ENCODE measurements at places on chromosomes 16 and 17.

DNA sequence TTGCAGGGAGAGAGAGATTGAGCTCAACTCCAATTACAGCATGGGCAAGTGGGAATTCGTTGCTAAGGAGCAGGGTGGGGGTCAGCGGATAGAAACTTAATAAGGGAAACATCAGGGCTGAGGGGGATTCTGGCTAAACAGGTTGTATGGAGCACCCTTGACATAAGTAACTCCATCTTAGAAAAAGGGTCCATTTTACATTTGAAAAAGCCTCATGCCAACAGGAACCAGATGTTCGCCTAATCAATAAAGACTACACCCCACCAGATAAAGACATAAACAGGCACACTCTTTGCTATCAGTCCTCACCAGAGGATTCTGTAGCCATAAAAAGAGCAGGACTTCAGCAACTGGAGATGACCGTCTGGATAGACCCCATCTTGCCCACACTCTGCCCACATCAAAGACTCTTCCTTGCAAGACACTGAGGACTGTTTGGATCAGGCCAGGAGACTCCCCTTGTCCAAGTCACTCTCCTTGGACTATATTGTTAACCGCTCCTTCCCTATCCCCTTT lies 1.6 kb upstream of the LRRC75A start:
- DNase-seq = no peak

- DNase-seq = no peak
These were observed 59.3 kb downstream of the PRKCB start for GRCh38 chr16:23895052-23895451.

DNA sequence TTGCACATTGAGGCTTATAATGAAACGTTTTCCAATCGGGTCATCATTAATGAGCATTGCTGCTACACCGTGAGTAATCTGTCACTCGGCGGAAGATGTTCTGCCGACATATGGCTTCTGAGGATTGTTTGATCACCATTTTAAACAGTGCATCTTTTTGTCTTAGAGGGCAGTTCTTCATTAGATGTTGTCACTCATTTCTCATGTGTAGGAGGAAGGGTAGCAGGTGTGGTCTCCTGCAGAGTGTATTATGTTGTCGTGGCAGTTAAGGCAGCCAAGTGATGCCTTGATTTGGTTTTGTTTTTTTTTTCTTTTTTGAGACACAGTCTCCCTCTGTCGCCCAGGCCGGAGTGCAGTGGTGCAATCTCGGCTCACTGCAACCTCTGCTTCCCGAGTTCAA lies 50.5 kb downstream of the SEC14L1 start:
- no peak for DNase-seq

DNA sequence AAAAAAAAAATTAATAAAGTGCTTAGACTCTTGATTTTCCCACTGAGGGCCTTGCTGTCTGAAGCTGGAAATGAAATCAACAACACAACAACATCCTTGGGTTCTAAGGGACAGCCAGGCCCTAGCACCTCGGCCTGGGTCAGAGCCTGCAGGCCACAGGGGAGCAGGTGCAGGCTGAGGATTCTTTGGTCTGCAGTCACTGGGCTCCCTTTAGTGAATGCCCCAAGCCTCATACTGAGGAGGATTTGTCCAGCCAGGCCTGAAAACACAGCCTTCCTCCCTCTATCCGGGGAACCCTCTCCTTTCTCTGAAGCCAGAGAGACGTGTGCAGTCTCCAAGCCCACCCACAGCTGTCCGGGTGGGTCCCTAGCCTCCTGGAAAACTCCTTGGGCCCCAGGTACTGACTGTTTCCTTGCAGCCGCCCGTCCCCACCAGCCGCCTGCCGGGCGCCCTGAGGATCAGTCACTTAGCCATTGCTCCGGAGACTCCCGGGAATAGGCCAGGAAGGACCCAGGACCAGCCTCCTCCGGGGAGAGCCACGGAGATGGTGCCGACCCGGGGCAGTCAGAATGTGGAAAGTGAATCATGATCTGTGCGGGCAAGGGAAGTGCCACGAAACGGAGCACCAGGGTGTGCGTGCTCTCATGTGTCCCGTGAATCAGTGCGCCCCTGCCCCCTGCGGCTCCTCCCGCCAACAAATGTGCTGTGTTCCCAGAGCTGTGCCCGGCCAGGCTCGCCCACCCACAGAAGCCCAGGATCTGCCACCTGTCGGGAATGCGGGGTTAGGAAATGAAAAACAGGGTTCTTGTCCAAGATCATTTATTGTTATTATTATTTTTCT lies 91.0 kb downstream of the RTN4RL1 start:
- no peak for DNase-seq

- peak; percentile 3 for DNase-seq
These were observed 720 bp upstream of the BCKDK start for GRCh38 chr16:31107465-31107867.

GRCh38 chr17:57554826-57555635 lies 190.1 kb downstream of the CCDC182 start:
- no peak for DNase-seq

- DNase-seq = peak; percentile 41
These were observed 21.9 kb downstream of the AIPL1 start for GRCh38 chr17:6413065-6413464.

- no peak for DNase-seq
These were observed 6.3 kb downstream of the CLUH start for GRCh38 chr17:2705263-2705662.

DNA sequence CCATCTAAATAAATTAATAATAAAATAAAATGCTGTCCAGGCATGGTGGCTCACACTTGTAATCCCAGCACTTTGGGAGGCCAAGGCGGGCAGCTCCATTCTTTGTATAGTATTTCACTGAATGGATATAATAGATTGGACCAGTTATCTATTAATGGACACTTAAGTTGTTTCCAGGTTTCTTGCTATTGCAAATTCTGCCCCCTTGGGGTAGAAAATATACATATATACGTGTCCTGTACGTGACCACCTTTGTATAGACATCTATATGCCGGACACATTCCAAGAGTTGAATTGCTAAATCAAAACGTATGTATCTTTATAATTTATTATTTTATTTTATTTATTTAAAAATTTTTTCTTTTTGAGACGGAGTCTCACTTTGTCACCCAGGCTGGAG lies 3.9 kb upstream of the EXOC7 start:
- no peak for DNase-seq

DNA sequence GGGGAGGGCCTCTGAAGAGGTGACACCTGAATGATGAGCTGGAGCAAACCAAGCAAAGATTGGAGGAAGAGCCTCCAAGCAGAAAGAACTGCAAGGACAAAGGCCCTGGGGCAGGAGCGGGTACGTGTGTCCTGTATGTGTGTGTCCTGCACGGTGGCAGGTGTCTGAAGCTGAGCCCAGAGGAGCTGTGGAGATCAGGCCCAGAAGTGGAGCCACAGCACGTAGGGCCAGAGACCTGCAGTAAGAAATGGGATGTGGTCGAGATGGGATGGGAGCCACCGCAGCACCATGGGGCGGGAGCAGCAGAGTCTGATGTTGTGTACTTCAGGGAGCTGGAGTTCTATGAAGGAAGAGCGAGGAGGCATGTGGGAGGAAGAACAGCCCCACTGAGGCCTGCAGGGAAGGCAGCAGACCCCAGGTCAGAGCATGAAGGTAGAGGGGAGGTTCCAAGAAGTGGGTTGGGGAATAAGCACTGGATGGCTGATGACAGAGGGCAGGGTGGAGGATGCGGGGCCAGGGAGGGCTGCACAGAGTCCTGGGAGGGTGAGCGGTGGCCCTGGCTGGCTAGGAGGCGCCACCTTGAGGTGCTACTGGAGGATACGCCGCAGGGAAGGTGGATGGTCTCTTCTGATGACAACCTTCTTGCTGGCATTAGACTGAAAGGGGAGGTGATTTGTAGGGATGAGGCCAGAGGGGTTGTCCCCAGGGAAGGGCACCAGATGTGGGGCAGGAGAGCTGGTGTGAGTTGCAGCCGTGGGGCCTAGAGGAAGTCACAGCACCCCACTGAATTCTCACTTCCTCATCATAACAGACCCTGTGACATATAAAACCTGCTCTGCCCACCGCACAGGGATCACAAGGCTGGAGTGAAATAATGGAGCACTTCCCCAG lies 10.6 kb upstream of the CETP start:
- peak; percentile 74 for DNase-seq

DNA sequence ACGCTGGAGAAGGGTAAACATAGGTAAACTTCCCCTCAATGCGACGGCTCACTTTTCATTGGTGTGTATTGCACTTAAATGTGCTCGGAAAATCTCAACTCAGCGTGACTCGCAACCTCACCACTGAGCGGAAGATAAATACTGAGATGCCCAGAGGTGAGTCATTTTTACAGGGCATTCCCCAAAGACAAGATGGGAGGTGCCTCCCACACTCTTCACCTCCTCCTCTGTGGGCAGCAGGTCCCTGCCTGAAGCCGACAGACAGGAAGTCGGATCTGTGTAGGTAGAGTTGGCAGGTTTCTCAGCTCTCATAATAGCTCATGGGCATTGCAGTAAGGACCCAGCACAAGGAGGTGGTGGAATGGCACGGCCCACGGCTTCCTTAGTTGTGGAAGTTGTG lies 274.6 kb upstream of the HSBP1 start:
- no peak for DNase-seq

GRCh38 chr16:87308826-87309225 lies 8.4 kb downstream of the C16orf95 start:
- no peak for DNase-seq

DNA sequence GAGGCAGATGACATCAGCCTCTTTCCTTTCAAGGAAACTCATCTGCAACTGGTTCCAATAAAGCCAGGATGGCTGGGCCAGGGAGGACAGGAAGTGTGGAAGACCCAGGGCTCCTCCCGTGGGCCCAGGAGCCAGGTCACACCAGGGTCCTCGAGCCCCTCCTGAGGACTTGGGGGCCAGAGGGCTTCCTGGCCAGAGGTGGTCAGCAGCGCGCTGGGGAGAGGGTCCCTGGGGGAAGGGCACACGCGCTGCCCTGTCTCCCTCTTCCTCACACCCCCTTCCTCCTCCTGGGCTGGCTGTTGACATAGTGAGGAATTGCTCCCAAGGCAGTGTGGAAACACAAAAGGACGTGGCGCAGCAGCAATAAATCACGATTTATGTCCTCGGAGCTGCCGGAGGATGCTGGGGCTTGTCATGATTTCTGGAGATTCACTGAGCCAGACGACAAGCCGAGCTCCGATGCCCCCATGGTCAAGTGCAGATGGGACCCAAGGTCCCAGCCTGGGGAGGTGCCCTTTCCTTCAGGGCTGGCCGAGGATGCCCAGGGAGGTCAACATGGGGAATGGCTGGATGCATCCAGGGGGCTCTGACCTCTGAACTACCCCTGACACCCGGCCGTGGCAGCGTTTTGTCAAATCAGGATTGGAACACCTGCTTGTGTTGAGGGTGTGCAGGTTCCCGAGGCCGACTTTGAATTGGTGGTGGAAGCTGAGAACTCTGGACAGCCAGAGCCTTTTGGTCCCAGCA lies 152.6 kb downstream of the IRF8 start:
- DNase-seq = no peak

DNA sequence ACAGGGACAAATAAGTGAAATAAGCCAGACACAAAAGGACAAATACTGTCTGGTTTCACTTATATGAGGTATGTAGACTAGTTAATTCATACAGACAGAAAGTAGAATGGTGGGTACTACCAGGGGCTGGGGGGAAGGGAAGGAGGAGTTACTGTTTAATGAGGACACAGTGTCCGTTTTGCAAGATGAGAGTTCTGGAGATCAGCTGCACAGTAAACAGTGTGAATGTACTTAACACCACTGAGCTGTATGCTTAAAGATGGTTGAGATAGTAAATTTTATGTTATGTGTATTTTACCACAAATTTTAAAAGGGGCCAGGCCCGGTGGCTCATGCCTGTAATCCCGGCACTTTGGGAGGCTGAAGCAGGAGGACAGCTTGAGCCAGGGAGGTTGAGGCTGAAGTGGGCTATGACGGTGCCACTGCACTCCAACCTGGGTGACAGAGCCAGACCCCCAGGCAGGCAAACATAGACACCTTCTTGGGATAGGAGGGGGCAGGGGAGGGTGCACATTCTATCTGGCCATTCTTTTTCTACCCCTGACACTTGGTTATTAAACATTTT lies 23.5 kb downstream of the LRRC75A start:
- no peak for DNase-seq

DNA sequence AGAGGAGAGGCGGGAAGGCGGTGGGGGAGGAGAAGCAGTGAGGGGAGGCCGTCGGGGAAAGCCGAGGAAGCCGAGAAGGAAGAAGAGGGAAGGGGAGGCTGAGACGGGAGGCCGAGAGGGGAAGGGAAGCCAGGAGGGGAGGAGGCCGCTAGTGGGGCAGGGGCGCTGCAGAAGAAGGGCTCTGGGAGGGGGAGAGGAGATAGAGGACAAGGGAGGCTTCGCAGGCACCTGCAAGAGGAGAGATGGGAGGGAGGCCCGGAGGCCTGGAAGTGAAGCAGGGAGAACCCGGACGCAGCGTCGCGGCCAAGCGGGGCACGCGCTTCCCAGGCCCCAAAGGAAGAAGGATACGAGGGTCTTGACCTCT lies 2.3 kb downstream of the C17orf58 start:
- DNase-seq = no peak

DNA sequence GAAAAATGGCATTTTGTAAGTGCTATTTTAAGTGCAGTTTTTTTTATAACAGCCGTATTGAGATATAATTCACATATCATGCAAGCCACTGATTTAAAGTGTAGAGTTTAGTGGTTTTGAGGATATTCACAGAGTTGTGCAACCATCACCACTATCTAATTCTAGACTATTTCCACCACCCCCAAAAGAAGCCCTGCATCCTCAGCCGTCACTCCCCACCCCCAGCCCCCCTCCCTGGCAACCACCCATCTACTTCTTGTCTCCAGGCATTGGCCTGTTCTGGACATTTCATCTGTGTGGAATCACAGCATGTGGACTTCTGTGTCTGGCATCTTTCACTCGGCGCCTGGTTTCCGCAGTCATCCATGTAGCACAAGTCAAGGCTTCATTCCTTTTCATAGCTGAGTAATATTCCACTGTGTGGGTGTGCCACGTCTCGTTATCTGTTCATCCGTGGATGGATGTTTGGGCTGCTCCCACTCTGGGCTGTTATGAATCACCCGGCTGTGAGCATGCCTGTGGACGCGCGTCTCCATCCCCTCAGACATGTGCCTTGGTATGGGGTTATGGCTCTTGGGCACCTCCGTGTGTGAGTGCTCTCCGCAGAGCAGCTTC lies 138.4 kb upstream of the CIBAR2 start:
- DNase-seq = no peak

DNA sequence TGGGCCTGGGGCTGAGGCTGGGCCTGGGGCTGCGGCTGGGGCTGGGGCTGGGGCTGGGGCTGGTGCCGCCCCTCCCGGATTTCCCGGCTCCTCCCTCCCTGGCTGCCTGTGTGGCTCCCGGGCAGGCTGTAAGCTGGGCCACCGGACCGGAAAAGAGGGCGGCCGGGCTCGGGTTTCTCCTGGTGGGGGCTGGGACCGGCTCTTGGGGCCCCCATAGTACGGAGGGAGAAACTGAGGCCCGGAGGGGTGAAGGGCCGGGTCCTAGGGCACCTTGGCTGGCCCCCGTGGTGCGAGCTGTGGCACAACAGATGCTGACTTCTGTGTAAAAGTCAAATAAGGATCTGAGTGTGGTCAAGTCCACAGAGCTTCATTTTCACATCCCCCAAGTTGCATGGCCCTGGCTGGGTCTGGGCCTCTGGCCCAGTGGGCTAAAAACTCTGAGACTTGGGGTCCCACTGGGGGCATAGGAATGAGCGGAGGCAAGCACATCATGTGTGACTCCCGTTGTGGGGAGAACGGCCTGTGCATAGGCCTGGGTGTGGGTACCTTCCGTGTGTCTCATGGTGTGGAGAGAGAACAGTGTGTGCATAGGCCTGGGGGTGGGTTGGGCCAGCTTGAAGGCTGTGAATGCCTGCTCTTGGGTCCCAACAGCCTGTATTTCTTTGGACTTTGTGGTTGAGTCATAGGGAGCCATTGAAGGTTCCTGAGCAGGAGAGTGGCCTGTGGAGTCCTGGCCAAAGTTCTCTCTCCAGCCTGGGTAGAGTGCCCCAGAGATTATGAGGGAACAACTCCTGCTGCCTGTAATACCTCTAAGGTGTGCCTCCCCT lies 123.9 kb upstream of the CIBAR2 start:
- peak; percentile 28 for DNase-seq
